ENCODE measurements at places on chromosomes 6 and 20. TPM values are rescaled to one million over a fixed set of nuclear protein-coding genes. Genes with fewer than 3 reads are reported as not detected.

Gene KCNS1
- 1.5 TPM for total RNA-seq

Gene TBXT
- not detected for total RNA-seq

DNA sequence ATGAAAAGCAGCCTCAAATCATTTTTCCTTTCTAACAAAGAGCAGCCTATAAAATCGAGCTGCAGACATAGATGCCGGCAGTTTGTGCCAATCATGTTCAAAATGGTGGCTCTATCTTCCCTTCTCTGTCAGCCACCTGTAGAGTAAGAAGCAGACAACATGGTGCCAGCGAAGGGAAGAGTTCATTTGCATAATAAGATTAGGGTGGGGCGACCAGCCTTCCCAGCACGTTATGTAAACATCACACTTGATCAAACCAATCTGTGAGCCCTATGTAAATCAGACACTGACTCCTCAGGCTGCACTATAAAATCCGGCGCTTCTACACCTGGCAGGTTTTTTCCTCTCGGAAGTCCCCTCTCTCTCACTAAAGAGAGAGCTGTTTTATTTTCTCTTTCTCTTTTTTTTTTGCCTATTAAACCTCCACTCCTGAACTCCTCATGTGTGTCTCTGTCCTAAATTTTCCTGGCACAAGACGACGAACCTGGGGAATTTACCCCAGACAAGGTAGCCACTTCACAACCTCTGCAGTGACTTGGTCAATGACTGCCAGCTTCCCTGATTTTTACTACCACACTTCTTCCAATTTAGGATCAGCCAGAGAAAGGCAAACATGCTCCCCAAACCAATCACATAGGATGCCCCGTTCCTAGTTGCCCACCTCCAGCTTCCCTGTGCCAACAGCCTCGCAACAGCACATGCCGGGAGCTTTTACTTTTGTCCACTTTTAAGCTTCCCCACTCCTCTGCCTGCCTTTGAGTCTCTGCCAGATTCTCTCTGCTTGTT lies 12.9 kb downstream of the TPMT start:
- DNase-seq, result no peak

DNA sequence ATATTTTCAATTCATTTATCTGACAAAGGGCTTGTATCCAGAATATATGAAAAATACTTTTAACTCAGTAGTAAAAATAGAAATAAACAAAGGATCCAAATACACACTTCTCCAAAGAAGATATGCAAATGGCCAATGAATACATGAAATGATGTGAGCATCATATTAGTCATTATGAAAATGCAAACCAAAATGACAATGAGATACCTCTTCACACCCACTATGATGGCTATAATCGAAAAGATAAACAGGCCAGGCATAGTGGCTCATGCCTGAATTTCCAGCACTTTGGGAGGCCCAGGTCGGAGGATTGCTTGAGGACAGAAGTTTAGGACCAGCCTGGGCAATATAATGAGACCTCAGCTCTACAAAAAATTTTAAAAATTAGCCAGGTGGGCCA lies 33.8 kb upstream of the SMAP1 start:
- DNase-seq, result no peak

Gene HSPA12B
- total RNA-seq, result 0.05 TPM

Gene HEY2
- not detected for total RNA-seq

DNA sequence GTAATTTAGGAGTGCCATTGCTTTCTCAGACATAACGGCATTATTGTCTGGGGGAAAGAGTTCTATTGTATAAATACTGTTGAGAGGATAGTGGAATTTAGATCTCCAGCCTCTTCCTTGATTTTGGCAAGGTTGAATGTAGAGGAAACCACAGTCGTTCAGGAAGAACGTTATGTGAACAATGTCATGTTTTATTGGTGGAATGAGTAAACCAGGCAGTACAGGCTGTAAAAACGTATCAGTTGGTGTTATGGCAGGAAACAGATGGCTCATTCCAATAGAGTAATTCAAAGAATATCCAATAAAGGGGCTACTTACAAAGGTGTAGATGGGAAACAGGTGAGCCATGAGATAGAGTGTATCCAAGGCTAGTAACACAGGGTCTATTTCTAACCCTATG lies 123.6 kb upstream of the SLC35B3 start:
- DNase-seq, result peak; percentile 5

Gene C20orf202
- not detected for total RNA-seq

GRCh38 chr6:33492093-33492492 lies 37.7 kb downstream of the ZBTB9 start:
- no peak for DNase-seq

DNA sequence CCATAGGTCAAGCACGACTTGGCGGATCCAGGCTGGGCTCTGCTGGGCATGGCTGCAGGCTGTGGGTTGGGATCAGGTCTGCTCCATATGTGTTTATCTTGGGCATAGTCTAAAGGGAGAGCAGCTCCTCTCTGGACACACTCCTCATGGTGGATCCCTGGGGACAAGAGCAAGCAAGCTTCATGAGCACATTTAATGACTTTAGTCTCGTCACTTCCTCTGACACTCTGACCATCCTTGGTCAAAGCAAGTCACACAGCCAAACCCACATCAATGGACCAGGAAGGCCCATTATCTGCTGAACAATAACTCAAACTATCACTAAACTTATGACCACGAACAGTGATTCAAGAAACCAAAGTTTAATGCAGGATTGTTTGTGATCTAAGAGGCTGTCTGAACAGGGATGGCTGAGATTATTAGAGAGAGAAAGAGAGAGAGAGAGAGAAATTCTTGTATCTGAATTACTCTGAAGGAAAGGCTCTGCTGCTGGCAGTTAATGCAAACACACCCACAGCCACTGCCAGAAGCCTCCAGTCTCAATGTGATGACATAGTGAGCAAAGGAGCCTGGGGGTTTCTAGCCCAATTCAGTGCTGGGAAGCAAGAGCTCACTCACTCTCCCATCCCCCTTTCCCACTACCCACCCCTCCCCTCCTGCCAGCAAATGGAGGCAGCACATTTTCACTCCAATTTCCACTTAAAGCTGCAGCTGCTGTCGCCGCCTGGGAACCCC lies 490.2 kb upstream of the SULF2 start:
- peak; percentile 38 for DNase-seq

DNA sequence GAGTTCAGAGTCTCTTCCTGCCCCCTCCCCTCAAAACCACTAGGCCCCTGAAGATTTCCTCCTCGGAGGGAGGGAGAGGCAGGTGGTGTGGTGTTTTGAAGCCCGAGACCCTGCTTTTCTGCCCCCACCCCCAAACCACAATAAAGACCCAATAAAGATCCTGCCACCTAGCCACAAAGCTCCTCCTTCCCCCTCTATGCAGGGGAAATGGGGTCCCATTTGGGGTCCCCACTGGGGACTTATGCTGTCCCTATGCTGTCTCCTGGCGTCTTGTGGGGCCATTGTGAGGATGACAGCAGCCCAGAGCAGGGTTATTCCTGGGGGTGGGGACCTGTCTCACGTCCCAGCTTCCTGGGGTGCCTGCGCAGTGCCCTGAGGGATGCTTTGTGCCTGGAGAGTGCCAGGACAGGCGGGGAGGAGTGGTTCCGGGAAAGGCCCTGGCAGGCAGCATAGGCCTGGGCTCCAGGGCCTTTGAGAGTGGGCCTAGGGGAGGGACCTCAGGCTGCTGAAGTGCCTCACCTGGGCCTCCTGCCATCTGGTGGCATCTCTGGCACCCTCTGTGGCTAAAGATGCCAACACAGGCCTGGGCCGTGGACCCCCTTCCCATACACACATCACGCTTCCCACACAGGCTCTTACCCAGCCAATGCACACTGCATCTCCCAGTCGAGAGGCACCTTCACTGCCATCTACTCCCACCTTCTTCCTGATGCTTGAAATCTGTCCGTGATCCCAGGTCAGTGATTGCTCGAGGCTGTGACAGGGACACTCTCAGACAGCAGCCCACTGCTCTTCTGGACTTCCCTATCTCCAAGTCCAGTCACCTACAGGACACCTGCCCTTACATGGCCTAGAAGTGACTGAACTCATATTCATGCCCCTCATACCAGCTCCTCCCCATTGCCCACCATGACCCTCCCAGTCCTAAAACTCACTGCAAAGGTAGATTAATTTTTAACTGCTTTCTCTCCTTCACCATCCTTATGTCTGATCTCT lies 7.9 kb upstream of the ARMC12 start:
- DNase-seq, result peak; percentile 12

DNA sequence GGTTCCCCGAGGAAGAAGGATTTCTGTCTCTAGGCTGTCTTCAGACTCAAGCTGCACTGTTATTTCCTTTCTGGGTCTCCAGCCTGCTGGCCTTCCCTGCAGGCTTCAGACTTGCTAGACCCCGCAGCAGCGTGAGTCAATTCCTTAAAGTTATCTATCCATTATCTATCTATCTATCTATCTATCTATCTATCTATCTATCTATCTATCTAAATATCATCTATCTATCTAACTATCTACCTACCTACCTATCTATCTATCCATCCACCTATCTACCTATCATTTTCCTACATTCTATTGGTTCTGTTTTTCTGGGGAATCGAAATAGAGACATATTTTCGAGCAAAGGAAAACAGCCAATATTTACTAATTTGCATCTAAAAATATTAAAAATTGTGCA lies 48.7 kb upstream of the BMP6 start:
- DNase-seq, result no peak
